ENCODE measurements at places on chromosomes 1 and 21.

GRCh38 chr1:21902026-21903012 lies 34.8 kb downstream of the HSPG2 start:
- no peak for DNase-seq

- no peak for DNase-seq
Measured at GRCh38 chr1:56933161-56933560, 32.7 kb downstream of the C8B start.

- no peak for DNase-seq
Measured at GRCh38 chr1:228114827-228115226, 5.7 kb upstream of the MRPL55 start.

- DNase-seq, result no peak
Measured at GRCh38 chr1:61337981-61338848, 255.9 kb downstream of the NFIA start.

- DNase-seq, result no peak
Measured at GRCh38 chr1:183945428-183946319, 91.9 kb downstream of the COLGALT2 start.

DNA sequence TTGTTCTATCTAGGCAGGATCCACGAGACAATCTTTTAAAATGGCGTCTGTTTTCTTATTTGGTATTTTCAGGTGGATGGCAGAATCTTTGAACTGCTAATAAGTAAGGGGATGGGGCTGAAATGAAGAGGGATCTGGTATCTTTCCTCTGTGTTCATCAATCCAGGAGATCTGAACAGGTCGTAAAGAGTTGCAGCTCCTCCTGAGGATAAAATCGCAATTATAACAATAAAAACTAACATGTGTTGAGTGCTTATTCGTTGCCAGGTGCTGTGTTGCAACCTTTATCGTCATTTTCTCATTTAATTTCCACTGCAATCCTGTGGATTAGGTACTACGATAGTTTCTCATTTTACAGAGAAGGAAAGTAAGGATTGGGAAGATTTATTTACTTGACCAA lies 134.6 kb upstream of the DPYD start:
- no peak for DNase-seq

GRCh38 chr1:32759997-32760623 lies 57.0 kb downstream of the YARS1 start:
- DNase-seq, result no peak

DNA sequence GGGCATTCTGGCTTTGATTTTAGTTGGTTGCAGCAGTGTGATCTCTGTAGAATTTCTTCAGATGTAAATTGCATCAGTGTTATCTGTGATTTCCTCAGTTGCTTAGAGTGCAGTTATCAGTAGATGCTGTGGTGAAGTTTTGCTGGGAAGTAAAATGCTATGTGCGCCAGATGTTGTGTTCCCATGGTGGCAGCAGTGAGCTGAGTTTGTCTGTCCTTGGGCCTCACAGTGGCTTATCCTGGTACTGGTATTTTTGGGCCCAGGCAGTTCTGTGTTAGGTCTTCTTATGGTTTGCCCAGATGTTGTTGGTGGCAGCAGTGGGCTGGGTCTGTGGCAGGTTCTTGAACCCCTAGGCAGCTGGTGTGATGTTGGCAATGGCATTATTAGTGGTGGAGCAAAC lies 1242.1 kb downstream of the PLA2G4A start:
- DNase-seq, result no peak

- no peak for DNase-seq
Measured at GRCh38 chr1:214429951-214430770, 121.2 kb downstream of the PTPN14 start.

DNA sequence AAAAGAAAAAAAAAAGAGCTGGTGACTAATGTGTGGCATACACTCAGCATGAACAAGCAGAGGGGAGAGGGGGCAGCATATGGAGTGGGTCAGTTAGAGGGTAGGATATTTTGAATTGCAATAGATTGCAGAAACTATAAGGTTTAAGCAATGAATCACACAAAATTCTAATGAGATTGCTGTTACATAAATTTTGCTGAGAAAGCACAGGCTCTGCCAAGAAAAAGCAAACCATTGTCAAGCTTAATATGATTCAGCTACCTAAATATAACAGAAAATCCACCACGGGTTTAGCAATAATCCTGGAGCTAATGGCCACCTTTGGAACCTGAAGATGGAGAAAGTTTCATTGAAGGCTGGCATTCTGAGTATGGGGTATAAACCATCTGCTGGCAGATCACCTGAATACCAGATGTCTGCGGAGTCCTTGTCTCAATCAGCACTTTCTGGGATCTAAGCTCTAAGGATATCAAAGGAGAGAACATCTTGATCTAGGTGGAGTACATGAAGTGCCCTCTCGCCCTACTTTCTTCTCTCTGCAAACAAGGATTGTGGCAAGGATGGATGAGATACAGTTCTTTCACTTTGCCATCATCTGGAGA lies 30.3 kb upstream of the ANGPTL7 start:
- no peak for DNase-seq

DNA sequence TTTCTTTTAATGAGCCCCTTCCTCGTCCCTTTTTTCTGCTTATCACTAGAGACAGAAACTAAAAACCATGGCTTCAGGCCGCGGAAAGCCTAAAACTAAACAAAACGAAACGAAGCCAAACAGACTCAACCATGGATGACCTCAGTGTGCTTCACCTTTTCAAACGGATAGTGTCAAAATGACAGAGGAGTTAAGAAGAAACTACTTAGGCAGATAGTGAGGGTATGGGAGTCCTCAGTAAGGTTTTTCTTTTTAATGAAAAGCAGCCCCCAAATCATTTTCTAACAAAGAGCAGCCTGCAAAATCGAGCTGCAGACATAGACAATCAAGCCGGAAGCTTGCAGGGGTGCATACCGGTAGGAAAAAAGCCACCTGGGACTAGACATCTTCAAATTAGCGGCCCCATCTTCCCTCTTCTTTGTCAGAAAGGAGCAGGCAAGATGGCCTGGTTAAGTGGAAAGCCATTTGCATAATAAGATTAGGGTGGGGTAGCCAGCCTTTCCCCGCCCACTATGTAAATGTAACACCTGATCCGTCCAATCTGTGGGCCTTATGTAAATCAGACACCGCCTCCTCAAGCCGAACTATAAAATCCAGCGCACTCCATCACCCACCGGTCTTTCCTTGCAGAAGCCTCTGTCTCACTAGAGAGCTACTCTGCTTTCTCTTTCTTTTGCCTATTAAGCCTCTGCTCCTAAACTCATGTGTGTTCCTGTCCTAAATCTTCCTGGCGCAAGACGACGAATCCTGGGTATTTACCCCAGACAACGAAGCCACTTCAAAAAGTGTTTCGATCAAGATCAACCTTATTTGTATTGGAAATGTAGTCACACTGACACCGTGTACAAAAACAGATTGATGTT lies 6.2 kb upstream of the ERO1B start:
- DNase-seq, result no peak

DNA sequence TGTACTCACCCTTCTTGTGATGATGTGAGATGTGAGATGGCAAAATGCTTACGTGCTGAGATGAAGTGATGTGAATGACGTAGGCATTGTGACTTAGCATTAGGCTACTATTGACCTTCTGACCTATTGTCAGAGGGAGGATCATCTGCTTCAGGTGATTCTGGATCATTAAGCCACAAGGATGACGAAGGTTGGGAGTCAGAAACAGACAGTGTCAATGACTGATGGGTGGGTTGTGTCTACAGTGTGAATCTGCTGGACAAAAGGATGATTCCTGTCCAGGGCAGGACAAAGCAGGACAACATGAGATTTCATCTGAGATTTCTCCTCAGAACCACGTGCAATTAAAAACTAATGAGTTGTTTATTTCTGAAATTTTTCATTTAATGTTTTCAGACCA lies 129.0 kb downstream of the GABPA start:
- DNase-seq, result no peak

Measured in B cell (primary cell).